NCI-H774 (cell line): ENCODE measurements at places on chromosomes 13 and 19.

- DNase-seq = no peak
Measured at GRCh38 chr19:32022044-32022640, 323.3 kb upstream of the ZNF507 start.

- DNase-seq = peak; percentile 26
Measured at GRCh38 chr13:99738626-99739025, 232.9 kb downstream of the ZIC5 start.

- DNase-seq = no peak
Measured at GRCh38 chr19:19342086-19343015, 21.7 kb downstream of the MAU2 start.

GRCh38 chr13:113258321-113259054 is 38.6 kb upstream of the LAMP1 start:
- DNase-seq = no peak

DNA sequence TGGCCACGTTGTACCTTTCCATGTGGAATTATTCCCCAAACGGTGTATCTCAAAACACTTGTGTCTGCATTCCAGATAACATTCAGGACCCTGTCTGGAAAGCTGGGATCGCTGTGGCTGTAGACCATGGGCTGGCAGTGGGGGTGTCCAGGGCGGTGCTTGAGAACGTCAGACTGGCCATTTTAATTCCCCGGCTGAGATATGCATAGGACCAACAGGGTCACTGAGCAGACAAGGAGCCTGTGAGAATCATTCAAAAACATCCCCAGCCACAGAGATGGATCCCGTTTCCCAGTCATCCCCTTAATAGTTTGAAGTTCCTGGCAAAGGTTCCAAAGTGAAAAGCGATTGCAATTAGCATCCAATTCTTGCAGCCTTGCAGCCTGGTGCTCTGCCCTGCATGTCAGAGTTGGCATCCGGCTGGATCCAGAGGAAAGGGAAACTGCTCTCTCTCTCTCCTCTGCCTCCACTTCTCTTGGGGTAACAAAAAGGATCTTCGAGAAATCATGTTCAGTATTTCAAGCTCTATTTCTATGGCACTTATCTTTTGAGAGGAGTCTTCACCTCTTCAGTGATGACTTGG is 41.6 kb downstream of the IFT88 start:
- DNase-seq = no peak

- DNase-seq = no peak
Measured at GRCh38 chr19:58555920-58556621, 1.2 kb upstream of the CHMP2A start.

- DNase-seq = peak; percentile 84
Measured at GRCh38 chr19:50909240-50910070, 1.7 kb downstream of the KLK4 start.

GRCh38 chr19:43723588-43723987 is 7.7 kb downstream of the IRGC start:
- no peak for DNase-seq

DNA sequence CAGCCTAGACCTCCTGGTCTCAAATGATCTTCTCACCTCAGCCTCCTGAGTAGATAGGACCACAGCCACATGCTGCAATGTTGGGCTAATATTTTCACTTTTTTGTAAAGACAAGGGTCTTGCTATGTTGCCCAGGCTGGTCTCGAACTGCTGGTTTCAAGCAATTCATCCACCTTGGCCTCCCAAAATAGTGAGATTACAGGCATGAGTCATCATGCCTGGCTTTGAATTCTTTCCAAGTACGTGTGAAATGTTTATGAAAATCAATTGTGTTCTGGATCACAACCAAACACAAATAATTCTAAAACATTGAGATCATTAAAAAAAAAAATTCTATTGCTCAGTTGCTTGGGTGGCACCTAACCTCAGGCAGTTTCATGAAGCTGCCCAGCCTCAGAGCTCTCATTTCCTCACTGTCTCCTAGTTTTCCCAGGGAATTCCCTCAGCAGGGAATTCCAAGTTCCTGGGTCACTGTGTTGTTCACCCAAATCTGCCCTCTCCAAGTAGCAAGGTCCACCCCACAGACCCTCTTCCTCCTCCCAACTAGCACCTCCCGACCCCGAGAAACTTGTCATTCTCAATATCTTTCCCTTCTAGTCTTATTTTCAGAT is 44.8 kb downstream of the ING1 start:
- DNase-seq = no peak

DNA sequence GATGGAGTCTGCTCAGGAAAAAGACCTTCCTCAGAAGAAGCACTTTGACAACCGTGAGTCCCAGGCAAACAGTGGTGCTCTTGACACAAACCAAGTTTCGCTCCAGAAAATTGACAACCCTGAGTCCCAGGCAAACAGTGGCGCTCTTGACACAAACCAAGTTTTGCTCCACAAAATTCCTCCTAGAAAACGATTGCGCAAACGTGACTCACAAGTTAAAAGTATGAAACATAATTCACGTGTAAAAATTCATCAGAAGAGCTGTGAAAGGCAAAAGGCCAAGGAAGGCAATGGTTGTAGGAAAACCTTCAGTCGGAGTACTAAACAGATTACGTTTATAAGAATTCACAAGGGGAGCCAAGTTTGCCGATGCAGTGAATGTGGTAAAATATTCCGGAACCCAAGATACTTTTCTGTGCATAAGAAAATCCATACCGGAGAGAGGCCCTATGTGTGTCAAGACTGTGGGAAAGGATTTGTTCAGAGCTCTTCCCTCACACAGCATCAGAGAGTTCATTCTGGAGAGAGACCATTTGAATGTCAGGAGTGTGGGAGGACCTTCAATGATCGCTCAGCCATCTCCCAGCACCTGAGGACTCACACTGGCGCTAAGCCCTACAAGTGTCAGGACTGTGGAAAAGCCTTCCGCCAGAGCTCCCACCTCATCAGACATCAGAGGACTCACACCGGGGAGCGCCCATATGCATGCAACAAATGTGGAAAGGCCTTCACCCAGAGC is 16.2 kb upstream of the ZNF544 start:
- no peak for DNase-seq

DNA sequence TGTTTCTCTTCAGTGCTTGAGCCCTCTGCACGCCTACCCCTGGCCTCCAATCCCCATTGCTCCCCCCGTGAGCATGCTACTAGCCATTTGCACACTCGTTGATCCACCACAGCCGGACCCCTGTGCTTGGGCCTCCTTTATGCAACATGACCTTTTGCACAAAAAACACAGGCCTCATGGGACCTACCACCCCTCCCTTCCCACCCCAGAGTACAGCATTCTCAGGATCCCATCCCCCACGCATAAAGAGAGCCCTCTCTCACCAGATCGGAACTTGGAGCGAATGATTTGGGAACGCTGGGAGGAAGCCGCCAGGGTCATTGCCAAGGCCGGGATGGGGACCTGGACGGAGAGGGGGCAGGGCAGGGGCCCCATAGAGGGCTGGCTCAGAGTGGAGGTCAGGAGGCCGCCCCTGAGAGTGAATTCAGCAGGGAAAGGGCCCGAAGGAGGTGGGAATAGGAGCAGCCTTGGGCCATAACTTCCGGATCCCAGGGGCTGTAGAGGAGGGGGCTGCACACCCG is 754 bp downstream of the MAMSTR start:
- DNase-seq = no peak

DNA sequence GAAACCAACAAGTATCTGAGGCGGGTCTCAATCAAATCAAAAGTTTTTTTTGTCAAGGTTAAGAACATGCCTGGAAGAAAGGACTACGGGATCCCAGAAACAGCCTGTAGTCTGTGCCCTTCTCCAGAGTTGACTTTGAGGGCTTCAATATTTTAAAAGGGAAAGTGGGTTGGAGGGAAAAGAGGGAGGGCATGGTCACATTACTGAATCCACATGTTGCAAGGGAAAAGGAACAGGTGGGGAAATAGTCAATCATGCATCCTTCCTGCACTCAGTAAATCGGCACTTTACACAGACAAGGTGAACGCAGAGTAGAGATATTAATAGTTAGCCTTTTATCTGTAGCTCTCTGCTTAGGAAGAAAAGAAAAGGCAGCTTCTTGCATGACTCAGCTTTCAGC is 808.5 kb downstream of the UQCRFS1 start:
- no peak for DNase-seq
